ENCODE measurements at places on chromosomes 2 and 18.

DNA sequence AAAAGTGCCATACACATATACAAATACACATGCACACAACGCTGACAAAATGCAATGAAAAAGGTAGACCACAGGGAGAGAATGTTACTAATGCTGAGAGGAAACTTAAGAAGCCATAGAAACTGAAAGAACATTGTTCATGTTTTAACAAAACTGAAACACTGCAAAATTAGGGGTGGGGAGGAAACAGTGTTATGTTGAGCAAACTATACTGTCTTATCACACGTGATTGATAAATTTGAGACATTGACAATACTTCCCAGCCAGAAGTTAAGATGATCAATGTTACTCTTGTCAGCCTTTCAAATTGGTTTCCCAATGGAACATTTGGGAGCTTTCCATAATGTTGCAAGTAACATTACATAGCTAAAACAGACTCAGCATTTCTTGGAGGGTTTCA lies 165.5 kb downstream of the L3MBTL4 start:
- no peak for DNase-seq

DNA sequence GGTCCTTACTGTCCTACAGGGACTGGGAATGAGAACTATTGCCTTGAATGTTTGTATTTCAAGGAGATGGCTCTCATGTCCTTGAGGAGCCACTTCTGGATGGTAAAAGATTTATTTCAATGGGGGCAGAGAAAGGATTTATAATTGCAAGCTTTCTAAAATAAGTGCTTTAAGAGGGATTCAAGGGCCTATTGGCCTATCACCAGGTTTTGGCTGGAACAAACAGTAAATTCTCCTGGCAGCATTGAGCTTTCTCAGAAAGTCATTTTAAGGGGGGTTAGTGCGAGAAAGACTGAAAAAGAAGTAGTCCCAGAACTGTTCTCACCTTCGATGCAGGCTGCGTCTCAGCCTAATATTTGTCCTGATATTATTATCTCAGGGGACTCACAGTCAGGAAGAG lies 29.8 kb downstream of the DPP10 start:
- DNase-seq = no peak

DNA sequence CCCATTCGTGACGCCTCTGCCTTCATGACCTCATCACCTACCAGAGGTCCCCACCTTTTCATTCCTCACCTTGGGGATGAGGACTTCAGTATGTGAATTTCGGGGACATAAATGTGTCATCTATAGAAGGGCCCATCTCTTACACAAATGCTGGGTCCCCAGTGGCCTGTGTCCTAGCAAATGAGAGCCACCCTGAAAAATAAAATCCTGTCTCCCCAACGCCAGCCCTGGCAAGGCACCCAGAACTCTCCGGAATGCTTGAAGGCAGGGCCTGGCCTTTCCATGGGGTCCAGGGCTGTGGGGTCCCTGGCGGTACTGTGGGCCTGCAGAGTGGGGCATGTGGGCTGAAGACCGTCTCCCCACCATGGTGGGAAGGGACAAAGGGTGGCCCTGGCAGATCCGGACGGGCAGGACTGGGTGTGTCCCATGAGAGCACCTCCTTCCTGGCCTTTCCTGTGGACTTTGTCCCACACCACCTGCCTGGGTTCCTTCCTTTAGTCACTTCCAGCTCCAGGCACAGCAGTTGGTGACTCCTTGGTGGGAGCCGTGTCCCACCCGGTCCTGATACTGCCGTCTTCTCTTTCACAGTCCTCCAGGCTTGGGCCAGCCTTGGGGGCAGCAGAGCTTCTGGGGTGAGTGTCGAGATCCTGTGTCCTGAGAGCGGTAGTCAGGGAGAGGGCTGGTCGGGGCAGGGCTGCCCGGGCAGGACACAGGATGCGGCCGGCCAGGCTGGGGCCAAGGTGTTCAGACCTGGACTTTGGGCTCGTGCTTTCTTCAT lies 18.6 kb downstream of the CAPN10 start:
- no peak for DNase-seq

GRCh38 chr2:20231598-20232026 lies 6.7 kb upstream of the SDC1 start:
- no peak for DNase-seq

DNA sequence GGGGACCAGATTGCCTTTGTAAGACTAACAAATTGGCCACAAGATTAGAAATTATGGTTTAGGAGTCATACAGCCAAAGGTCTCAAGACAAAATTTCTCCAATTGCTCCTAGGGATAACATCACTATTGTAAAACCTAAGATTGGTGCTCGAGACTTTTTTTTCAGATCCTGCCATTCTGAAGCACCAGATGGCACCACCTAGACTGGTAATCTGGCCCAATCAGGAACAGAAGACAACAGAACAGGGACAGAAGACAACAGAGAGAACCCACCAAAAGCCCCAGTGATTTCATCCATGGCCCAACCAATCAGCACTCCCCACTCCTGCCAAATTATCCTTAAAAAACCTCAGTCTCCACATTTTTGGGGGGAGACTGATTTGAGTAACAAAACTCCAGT lies 66.8 kb downstream of the LINC00305 start:
- no peak for DNase-seq

DNA sequence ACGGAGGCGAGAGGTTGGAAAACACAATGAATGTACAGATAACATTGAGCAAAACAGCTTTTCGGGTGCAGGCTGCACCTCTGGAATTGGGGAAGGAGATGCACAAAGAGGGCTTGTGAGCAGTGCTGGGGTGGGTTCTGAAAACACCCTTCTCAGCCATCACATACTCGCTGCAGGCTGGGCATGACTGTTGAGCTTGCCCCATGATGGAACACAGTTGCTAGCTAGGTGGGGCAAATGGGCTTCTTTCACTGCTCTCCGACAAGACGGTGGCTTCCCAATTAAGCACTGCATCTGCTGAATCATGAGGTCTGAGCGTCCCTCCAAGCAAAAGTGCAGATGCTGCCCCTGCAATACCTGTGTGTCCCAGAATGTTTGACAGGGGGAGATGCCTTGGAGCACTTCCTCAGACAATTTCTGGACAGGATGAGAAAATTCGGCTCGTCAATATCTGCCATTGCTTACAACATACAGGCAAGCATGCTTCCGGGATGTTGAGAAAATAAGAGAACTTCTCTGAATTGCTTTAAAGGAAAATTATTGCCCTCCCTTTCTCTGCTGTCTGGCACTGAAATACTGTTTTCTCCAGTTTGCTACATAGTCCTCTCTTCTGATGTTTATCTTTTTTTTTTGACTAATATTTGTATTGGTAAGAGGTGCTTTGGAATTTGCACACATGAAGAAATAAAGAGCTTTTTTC lies 77.3 kb upstream of the SH3BP4 start:
- no peak for DNase-seq

- no peak for DNase-seq
Observed at GRCh38 chr18:79572093-79572780, 107.4 kb upstream of the CTDP1 start.

DNA sequence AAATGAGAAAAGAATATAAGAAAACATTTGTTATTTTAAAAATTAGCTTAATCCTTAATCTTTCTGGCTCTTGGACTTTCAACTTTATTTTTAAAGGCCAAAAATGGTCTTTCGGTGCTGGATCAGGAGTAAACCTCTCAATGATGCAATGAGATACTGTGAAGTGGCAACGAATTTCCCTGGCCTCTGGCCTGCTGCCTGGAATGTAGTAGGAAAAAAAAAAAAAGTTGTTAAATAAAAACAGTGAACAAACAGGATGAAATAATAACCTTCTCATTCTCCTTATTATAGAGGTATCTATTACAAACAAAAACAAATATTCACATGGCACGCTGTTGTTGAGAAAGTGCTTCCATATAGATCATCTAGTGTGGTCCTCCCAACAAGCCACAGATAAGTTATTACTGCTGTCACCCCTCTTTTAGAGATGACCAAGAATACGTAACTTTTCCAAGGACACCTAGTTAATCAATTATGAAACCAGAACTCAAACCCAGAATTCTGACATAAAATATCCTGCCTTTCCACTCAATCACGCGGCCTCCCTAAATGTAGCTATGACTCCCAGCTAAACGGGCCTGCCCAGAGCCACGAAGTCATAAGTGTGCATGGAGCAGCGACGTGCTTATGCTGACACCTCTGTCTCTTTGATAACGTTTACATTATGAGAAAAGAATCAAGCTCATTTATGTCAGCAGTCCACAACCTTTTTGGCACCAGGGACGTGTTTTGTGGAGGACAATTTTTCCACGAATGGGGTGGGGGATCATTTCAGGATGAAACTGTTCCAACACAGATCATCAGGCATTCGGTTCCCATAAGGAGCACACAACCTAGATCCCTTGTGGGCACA lies 170.9 kb downstream of the BCL2 start:
- DNase-seq = no peak

DNA sequence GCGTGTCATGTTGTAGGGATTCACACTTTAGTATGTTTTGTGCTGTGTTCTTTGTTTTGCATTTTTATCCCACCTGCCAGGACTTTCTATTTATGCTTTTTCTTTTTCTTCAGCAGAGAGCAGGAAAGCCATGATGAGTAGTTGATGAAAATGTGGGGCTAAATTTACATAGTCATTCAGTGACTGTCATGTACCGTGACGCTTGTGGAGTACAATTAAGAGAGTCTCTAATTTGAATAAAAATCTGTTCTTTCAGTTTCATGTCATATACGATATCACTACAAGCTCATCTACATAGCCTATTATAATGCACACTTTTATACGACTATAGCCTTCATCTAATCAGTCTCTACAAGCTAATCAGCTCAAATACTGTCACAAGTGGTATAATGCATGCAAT lies 112.7 kb upstream of the SPATS2L start:
- DNase-seq = no peak

- DNase-seq = no peak
Observed at GRCh38 chr2:147549054-147549453, 295.8 kb upstream of the ACVR2A start.

GRCh38 chr18:47883771-47884413 lies 46.6 kb downstream of the SMAD2 start:
- DNase-seq = no peak

DNA sequence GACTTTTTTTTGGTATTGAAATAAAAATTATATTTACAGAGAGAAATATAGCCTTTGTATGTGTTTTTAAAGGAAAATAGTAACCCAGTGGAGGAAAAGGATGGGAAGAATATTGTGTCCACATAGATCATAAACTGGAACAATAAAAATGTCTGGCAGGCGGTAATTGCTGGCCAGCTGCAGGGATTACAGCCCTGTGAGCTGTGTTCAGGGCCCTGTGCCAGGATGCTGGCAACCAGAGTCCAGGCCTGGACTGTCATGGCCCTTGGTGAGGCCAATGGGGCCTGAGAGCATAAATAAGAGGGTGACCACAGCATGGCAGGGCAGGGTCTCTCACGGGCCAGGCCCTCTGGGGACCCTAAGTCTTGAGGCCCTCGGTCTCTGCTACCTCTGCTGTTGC lies 171.2 kb downstream of the ACOXL start:
- no peak for DNase-seq

GRCh38 chr2:181073896-181074295 lies 93.5 kb downstream of the UBE2E3 start:
- no peak for DNase-seq

GRCh38 chr18:23353459-23353858 lies 99.6 kb upstream of the RIOK3 start:
- DNase-seq = no peak

DNA sequence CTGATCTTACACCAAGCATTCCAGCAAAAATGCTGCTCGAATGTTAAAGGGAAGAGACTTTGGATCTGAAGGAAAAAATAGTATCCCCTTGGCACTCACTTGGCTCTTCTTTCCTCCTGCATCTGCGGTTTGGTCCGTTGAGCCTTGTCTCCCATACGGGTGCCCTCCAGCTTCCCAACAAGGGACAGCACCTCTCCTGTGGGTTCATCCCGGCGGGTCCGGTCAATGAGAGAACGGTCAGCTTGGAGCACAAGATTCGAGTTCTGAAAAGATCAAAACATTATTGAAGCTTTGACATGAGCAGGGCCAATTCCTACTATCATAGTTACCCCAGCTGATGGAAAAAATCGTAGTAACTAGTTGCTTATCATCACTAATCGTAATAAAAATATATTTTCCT lies 740 bp downstream of the SNRNP200 start:
- DNase-seq = no peak

- DNase-seq = no peak
Observed at GRCh38 chr2:19114126-19114525, 244.3 kb downstream of the OSR1 start.

DNA sequence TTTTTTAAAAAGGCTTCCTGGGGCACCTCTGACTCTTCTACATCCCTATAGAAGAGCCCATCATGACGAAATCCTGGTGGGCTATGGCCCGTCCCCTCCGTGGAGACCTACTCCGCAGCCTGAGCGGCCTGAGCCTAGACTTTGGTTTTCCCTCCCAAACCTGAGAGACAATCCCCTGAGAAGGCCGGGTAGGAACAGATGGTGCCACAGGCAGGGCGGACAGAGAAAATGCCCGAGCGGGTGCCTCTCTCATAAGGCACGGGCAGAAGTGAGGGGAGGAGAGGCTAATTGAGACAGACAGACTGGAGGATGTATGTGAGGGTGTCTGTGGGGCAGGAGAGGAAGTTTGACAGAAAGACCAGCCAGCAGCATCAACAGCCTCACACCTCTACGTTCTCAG lies 20.2 kb upstream of the SFXN5 start:
- DNase-seq = no peak

DNA sequence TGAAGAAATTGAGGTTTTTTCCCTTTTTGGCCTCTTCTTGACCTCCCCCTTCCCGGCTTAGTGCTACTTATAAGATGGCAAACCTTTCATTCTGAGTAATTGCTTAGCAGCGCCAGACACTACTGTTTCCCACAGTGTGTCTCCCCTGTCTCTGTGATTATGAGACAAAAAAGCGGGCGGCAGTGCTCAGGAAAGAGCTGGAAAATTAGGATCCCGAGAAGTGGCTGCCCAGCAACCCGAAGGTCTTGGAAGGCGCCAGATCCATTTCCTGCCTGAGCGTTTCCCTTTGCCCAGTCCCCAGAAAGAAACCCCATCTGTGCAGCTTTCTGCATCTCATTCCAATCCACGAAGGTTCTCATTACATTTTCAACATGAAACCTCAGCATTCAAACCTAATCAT lies 191.9 kb upstream of the APCDD1 start:
- DNase-seq = no peak

GRCh38 chr2:60707750-60708371 lies 48.2 kb upstream of the PAPOLG start:
- DNase-seq = no peak

GRCh38 chr2:26521054-26521912 lies 43.4 kb upstream of the OTOF start:
- no peak for DNase-seq

- no peak for DNase-seq
Observed at GRCh38 chr2:218180467-218181114, 13.8 kb upstream of the CXCR1 start.

DNA sequence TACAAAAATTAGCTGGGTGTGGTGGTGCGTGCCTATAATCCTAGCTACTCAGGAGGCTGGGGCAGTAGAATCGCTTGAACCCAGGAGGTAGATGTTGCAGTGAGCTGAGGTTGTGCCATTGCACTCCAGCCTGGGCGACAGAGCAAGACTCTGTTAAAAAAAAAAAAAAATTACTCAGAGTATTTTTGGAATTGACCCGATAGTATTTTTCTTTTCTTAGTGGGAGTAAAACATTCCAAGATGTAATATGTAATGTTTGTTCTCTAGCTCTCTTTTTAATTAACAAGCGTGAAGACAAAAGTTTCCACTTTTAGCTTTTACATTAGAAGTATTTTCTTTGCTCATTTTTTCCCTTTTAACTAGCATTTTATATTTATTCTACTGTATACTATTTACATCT lies 12.0 kb upstream of the TMEM18 start:
- DNase-seq = no peak

Measured in stimulated activated CD8-positive, alpha-beta memory T cell treated with anti-CD3 and anti-CD28 coated beads, Interleukin-7, amount 100 ng/mL, for 24 hours (primary cell).